ENCODE measurements at places on chromosomes 5 and 9.

DNA sequence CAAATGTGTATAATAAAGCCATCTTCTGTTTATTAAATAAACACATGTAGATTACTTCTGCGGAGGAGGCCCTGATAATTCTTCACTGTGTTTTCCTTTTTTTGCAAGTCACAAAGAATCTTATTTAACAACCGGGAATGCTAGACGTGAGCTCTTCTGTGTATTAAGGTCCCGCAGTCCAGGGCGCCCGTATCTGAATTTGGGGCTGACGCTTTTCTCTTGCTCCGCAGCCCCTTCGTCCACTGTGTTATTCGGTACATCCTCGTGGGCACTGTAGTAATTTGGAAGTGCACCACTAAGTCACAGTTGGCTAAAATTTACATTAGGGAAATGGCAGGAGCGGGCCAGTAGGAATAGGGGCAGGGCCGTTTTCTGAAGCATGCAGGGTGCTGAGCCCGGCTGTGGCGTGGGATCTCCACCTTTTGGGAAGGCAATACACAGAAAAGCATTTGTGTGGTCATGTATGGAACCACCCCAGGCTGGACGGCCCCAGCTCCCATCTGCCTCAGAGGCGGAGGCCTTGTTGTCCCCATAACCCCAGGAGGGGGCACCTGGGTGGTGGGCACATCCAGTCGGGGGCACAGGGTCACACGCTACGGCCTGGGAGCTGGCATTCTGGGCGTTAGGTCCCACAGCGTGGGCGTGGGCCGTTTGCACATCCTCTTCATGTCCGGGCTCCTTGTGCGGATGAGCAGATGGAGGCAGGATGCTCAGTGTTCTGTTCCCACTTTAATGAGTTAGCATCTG lies 258.7 kb upstream of the IRX4 start:
- DNase-seq, result no peak

DNA sequence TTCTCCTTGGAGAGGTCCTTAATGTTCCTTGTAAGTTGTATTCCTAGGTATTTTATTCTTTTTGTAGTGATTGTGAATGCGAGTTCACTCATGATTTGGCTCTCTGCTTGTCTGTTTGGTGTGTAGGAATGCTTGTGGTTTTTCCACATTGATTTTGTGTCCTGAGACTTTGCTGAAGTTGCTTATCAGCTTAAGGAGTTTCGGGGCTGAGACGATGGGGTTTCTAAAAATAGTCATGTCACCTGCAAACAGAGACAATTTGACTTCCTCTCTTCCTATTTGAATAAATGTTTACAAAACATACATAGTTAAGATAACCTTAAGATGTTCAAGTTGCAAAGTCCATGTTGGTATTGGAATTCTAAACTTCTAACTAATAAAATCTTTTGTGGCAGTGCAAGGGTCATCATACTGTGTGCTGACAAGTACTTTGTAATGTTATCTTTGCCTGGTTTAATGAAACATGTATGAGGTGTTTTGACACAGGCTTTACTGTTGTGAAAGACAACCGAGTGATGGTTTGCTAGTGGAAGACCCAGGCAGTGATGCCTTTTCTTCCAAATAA lies 286.2 kb downstream of the MRPS30 start:
- no peak for DNase-seq

DNA sequence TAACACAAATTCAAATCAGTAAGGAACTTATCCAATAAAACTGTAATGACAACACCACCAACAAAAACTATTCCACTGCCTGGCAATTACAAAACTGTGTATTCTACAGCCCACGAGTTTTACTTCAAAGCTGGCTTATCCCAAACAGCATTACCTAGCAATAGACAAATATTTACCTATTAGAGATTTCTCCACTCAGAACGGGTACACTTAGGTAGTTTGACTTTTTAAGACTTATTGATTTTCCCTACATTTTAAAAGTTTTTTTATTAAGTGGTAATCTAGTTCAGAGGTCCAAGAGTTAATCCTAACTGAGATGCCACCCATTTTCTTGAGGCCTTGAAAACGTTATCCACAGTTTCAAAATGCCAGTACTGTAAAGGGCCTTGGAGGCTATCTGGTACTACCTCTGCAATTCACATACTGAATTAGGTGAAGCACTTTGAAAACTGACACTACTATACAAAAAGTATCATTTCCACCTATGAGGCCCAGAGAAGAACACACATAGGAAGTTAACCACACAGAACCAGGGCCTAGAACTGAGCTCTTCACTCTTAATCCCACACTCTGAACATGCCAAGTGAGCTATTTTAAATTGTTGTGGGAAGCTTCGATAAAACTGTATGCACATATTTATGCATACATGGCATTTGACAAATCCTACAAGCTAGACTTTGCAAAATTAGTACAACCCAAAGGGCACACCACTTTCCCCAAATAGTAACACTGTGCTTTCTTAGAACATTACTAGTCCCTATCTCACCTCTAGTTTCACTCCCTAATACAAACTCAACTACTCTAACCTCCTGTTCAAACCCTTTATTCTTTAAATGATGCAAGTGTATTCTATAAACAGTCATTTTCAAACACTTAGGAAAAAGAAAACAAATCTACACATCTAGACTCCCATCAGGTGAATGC lies 2.1 kb downstream of the NADK2 start:
- DNase-seq, result no peak

GRCh38 chr5:61303346-61303745 lies 28.7 kb upstream of the ZSWIM6 start:
- DNase-seq, result no peak

DNA sequence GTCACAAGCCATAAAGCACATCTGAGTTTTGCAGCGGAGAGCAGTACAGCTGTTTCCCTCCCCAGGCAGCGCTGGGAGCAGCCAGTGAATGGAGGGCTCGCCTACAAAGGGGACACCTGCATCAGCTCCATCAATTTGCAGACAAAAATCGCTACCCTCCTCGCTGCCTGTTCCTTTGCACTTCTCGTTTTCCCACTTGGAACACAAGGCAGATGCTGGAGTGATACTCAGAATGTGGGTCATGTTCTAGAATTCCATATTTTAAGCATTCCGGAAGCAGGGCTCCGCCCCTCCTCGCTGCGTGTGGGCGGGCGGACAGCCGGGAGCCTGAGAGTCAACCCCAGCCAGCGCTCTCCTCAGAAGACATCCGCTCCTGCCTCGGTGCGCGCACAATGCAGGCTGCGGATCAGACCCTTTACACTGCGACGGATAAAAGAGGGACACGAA lies 92.1 kb downstream of the LMNB1 start:
- DNase-seq, result peak; percentile 53

GRCh38 chr9:16579872-16580432 lies 290.5 kb downstream of the BNC2 start:
- no peak for DNase-seq

DNA sequence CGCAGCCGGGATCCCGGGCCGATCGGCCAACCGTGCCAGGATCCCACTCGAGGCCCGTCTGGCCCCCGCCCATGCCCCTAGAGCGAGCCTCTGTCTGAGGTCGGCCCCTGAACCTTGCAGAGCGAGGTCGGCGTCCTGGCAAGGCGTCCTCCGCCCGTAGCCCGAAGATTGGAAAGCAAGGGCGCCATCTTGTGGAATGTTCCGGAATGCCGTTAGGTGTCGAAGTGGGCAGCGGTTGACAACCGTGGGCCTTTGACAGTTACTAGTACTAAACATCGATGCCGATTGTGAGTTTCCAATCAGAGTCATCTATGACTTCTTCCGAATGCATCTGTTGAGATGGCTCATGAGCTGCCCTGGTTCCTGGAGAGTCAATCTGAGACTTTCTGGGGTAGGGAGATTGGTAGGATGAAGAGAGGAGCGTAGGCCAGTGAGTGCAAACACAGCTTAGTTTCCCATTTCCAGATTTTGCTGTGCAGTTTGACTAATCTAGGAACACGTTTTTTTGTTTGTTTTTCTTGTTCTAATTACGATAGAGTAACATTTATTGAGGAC lies 923 bp upstream of the PLK2 start:
- DNase-seq, result peak; percentile 81

DNA sequence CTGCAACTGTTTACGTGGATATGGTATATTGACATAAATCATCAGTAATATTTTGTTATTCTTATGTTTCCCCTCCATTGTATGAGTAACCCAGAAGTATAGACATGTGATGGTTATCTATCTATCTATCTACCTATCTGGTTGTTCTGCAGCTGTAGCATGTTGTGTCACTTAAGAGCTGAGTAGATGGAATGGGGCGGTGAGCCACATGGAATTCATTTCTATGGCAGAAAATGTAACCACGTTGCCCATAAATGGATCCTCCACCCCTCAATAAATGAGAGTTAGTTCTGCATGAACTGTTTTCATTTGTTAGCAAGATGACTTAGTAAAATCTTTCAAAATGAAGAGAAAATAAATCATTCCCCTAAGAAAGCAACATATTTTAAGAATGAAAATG lies 553.2 kb downstream of the MAT2B start:
- no peak for DNase-seq

- peak; percentile 99 for DNase-seq
These were observed 272.4 kb downstream of the ARRDC3 start for GRCh38 chr5:91110686-91111085.

- no peak for DNase-seq
These were observed 231.0 kb downstream of the ESM1 start for GRCh38 chr5:54754420-54754819.

GRCh38 chr5:79536193-79536906 lies 22.4 kb upstream of the HOMER1 start:
- no peak for DNase-seq

All from skin of body (tissue), 3 donors.